Endodermal cell (in vitro differentiated cells): ENCODE measurements at places on chromosomes 11 and 22.

DNA sequence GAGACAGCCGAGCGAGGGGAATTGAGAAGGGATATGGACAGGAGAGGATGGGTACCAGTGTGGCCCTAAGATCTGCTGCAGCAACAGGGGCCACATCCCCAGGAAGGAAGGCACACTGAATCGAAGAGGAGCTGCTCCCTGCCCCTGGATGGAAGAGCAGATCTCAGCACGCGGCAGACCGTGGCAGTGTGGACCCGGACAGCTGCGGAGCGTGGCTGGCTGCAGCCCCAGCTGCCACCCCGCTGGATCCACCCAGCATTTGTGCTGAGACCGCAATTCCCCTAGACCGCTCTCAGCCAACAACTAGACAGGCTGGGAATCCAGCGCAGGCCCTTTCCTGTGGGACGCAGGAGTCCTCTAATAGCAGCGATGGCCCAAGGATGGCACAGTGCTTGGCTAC, 94.7 kb downstream of the NECTIN1 start:
- no peak for DNase-seq

GRCh38 chr22:49829044-49829853, 1.6 kb upstream of the BRD1 start:
- no peak for DNase-seq

DNA sequence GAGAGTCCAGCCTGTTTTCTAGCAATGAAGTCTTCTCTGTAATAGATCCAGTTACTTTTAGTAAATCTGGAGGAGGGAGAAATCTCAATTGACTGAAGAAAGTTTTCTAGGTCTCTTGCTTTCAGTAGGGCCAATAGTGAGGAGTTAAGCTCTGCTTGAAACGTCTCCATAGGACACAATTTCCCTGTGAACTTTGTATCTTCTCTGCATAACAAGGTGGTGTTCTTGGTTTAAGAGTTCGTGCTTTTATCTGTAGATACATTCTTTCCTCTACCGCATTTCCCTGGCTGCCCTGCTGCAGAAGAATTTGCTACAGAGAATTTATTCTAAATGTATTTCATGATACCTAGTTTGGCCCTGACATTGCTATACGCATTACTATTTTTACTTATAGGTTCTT, 183.1 kb downstream of the ARHGAP42 start:
- no peak for DNase-seq

- no peak for DNase-seq
Observed at GRCh38 chr11:75293903-75294302, 53.3 kb downstream of the TPBGL start.

- no peak for DNase-seq
Observed at GRCh38 chr11:100857236-100858005, 170.3 kb downstream of the ARHGAP42 start.
